ENCODE measurements at places on chromosomes 1 and 21.

DNA sequence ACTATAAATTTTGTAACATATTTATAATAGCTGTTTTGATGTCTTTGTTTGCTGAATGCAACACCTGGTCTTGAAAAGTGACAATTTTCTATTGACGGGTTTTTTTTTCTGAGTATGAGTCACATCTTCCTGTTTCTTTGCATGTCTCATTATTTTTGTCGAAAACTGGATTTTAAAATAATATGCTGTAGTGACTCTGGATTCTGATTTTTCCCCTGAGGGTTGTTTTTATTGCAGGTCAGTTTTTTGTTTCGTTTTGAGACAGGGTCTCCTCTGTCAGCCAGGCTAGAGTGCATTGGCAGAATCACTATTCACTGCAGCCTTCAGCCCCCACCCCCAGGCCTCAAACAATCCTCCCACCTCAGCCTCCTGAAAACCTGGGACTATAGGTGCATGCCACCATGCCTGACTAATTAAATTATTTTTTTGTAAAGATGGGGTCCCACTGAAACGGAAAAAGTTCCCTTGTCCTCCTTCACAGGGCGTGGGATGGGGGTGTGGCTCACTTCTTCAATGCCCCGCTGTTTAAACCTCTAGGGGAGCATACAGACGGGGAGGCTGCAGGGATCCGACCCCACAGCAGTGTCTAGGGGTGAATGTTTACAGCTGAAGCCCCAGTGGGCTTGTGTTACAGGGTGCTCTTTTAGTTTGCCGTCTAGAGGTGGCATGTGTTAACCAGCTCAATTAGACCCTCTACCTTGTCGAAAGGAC, 11.3 kb upstream of the PPIE start:
- no peak for DNase-seq

DNA sequence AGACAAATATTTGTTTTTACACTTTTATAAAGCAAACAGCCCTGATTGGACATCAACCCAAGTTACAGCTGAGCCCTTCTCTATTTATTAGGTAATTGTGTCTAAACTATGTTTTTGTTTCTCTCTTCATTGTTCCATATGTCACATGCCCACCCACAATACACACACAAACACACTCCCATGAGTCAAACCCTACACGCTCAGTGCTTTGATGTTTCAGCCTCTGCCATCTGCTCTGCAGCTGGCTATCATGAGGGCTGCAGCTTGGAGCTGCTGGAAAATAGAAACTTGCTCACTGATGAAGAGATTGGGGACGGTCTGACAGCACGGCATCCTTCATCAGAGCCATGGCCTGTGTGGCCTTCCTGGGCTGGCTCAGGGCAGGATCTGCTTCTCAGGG, 41.7 kb downstream of the PSMG1 start:
- DNase-seq, result no peak

DNA sequence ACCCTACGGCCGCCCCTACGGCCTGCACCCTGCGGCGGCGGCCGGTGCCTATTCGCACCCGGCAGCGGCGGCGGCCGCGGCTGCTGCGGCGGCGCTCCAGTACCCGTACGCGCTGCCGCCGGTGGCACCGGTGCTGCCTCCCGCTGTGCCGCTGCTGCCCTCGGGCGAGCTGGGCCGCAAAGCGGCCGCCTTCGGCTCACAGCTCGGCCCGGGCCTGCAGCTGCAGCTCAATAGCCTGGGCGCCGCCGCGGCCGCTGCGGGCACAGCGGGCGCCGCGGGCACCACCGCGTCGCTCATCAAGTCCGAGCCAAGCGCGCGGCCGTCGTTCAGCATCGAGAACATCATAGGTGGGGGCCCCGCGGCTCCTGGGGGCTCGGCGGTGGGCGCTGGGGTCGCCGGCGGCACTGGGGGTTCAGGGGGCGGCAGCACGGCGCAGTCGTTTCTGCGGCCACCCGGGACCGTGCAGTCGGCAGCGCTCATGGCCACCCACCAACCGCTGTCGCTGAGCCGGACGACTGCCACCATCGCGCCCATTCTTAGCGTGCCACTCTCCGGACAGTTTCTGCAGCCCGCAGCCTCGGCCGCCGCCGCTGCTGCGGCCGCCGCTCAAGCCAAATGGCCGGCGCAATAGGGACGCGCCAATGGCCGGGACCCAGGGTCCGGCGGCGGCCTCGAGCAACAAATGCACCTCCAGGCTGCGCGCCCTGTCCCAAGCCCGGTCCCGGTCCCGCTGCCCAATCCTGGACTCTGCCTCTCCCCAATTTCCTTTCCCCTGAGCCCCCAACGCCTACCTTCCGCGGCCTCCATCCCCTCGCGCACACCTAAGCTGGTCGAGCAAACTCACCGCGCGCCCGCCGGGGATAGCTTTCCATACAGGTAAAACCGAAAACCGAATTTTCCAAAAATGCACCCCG, 1.8 kb downstream of the FOXD3 start:
- DNase-seq, result no peak

GRCh38 chr1:181669246-181669645, 185.9 kb downstream of the CACNA1E start:
- no peak for DNase-seq

GRCh38 chr1:111878091-111878490, 111.4 kb downstream of the KCND3 start:
- no peak for DNase-seq

- no peak for DNase-seq
Observed at GRCh38 chr21:38326899-38327298, 70.1 kb downstream of the KCNJ15 start.

DNA sequence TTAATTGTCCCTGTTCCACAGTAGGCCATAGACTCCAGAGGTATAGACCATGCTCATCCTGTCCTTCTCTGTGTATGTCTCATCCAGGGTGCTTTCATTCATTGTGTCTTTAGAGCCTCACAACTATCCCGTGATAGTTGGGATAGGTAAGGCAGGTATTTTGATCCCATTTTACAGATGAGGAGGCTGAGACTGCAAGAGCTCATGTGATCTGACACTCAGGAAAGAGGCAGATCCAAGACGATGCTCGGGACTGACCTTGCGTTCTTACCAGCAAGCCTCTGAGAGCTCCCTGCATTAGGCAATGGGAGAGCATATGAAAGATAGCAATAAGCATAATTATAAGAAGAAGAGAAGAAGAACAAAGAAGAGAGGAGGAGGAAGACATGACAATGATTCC, 42.8 kb downstream of the RCSD1 start:
- DNase-seq, result no peak

- peak; percentile 47 for DNase-seq
Observed at GRCh38 chr1:203268901-203269653, 36.2 kb upstream of the BTG2 start.

DNA sequence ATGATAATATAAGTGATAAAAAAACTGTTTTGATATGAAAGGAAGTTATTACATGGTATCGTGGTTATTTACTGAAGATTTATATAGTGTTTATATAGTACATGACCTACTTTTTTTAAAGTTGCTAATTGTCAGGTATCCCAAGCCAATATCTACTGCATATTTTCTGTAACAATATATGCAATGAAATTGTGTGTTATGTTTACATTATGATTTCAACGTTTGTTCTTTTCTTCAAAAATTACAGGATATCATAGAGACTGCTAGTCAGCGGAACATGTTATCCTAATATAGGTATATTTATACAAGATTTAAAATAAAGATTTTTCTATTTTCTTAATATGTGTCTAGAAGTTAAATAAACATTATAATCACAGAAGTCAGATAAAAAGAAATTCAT, 167.5 kb upstream of the DPYD start:
- DNase-seq, result no peak

DNA sequence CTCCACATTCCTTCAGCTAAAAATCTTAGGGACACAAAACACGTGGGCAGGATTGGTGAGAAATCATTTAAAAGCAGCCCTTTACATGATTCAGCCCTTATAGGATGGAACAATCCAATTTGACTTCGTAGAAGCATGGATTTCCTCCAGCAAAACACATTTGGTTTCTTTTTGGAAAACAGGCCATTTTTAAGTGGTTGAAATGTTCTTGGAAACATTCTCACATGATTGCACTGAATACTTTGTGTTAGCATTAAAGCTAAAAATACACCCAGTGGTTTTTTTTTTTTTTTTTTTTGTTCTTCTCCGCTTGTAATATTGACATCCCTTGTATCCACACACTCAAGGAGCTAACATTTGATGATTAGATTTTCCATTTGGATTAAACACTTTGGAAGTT, 42.1 kb upstream of the ABCG1 start:
- no peak for DNase-seq

DNA sequence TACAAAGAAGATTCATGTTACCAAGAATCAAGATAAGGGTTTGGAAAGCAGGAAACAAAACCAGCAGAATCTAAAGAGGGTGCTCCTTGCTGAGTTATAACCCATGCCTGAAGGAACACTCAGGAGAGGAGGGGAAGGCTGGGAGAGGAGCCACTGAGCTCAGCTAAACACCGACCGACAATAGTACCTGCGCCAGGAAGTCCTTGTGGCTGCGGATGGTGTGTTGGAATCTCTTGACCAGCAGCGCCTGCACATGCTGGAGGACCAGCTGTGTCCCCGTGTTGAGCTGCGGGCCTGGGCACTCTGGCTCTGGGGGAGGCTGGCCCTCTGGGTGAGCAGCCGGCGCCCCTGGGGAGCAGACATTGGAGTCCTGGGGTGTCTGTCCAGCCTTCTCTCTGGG, 89.4 kb downstream of the ABCA4 start:
- no peak for DNase-seq

DNA sequence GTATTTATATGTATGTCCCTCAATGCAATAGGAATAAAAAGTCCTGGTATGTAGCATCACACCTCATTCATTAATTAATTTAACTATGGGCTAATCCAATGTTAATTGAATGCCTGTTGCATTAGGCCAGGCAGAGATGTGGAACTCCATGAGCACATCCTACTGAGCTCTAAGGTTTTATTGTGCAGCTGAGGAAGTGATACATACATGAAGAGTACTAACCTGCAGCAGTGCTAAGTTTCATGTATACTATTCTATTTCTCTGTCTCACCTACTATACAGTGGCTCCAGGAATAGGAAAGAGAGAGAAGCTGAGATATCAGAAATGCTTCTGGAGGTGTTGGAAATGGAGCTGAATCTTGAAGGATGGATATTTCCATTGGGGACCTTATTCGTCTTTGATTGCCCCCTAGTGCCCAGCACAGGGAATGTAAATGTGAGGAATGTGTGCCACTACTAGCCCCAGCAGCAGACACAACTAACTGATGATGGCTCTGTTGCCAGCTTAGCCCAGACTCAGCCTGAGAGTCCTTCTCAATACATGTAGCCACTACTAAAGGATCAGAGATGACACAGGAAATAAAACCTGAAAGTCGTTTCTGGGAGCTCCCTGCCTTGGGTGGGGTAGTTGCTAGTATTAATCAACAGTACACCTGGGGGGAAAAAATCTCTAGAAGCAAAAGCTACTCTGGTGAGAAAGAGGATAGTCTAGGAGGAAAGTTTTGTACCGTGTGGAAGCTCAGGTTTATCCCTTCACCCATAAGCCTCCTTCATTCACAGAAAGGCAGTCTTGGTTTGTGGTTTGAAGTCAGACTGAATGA, 173.3 kb upstream of the FOXD3 start:
- no peak for DNase-seq

GRCh38 chr21:44845418-44846223, 27.8 kb upstream of the SUMO3 start:
- peak; percentile 53 for DNase-seq

- DNase-seq, result no peak
Observed at GRCh38 chr1:196779093-196779492, 4.5 kb downstream of the CFHR3 start.

DNA sequence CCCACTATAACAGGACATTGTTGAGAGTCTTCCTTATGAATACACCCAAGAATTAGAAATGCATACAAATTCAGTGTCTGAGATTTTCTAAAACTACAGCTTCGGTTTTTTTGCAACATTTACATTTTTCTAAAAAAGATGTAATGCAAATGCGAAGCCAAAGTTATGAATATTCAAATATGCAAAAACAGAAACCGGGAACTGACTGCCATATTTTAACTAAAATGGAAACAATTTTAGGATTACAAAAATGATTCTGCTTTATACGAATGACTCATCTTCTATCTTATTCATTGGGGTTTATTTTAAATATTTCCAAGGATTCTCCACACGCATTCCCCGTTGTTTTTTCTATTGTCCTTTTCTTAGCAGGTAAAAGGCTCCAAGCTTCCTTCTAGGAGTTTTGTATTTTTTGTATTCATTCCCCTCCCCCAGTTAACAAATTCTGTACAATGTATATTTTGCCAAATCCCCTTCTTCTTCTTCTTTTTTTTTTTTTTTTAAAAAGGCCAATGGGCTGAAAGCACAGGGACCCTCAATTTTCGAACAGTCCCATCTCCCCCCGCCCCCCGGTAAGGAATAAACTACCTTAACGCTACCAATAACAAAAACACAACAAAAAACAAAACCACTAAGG, 1.0 kb downstream of the ARPC5 start:
- no peak for DNase-seq

DNA sequence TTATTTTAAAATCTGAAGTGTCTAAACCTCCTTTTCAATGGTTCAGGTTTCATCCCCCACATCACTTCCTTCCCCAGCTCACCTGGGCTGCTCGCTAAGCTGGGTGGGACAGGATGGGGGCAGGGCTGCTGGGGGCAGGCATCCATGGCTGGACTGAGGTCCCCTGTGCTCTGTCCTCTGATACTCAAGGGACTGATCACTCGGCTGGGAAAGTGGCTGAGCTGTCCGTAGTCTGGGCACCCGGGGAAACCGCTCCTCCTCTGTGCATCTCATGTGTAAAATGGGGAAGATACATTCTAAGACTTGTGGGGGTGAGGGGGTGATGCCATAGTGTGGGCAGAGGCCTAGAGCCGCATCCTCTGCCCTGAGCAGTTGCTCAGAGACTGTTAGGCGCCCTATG, 411.2 kb downstream of the MATN1 start:
- no peak for DNase-seq

DNA sequence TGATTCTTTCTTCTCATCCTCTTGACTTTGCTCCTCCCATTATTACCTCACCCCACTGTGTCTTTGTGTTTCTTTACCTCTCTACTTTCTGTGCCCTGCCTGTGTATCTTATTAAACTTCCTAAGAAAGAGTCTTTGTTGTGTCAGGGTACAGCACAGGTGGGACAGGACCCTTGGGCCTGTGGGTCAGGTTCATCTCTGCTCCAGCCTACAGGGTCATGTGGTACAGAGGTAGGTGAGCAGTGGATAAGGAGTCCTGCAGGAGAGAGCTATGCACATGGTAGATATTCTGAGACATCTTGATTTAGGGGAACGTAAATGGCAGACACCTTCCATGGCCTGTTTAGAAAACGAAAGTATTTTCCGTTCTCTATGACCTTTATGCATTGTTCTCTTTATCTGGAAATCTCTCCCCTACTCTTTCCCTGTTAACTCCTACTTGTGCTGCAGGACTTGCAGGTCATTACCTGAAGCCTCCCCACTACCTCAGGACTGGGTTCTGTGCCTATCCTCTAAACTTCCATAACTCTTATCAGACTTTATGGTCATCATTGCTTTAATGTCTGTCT, 9.9 kb downstream of the GIPC2 start:
- DNase-seq, result no peak

GRCh38 chr1:188668083-188668482, 1809.6 kb downstream of the BRINP3 start:
- DNase-seq, result no peak

GRCh38 chr1:236710328-236710892, 24.1 kb downstream of the ACTN2 start:
- no peak for DNase-seq

All from CD8-positive, alpha-beta T cell (primary cell).